ENCODE measurements at places on chromosomes 3 and 15.

DNA sequence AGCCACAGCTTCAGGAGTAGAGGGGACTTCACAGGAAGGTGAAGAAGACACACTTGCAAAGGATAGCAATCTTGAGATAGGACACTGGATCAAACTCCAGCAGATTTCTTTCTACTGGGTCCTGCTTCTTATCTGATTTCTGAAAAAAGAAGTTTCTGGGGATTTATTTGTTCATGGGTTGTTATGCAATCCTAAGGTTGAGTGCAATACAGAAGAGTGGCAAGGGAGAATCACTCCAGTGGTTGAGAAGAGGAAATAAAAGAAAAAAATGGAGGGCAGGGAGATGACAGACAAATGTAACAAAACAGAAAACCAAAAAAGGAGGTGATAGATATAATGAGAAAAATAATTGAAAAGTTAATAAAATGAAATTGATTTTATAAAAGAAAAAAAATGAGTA, 858.3 kb downstream of the TUSC7 start:
- no peak for DNase-seq

DNA sequence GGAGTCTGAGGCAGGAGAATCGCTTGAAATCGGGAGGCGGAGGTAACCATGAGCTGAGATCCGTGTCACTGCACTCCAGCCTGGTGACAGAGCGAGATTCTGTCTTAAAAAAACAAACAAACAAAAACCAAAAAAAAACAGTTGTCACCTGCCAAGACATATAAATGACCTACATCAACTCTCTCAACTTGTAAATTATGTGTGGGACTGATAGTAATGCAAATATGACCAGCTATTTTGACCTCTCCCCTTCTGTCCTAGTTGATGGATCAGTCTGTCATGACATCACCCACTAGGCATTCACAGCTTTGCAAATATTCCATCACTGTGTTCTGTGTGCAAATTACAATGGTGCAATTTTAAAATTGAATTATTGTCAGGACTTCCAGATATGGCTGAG, 175.4 kb downstream of the EBLN2 start:
- no peak for DNase-seq

- DNase-seq, result no peak
These were observed 587.9 kb downstream of the GBE1 start for GRCh38 chr3:81173514-81173913.

DNA sequence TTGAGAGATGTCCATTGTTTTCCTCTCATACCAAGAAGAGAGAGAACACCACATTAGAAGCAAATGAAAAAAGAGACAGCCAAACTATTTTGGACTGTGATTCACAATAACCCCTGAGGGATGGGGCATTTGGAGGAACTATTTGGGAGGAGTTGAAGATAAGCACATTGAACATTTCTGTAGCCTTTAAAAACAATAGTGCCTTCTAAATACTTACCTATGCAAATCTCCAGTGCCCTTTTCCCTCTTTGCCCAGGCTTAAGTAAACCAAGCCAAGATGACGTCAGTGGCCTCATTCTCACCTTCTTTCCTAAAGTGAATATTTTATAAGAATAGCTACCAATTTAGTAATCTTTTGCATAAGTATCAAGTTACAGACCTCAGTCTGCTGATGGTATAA, 89.7 kb upstream of the COL8A1 start:
- DNase-seq, result no peak

DNA sequence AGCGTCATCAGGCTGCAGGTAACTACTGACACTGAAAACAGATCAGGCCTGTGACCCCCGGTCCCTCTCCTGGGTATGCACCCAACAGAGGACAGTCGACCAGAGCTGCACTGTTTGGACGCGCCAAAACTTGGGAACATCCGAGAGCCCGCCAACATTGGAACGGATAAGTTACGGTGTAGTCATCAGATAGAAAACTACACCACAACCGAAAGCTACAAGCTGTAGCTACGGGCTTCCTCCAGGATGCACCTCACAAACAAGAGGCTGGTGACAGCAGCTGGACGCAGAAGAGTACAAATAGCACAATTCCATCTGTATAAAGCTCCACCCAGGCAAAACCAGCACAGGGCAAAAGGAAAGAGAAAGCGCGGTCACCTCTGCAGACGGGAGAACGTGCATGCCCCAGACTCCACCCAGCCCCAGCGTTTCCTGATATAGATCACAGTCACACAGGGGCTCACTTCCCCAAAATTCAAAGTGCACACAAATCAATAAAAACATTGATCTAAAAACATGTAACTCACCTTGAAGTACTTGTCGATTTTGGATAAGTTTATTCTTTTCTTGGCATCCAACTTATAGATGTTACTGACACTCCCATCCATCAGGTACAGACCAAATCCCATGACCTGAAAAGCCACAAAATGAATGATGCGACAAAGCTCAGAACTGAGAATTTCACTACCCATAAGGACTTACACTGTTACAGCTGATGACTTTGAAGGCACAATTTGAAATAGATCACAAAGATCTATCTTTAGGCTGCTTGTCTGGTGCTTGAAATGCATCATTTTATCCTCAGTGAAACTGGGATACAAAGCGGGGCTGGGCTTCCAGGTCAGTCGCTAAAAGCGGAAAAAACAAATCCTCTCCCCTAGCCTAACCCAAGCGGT, 43.3 kb downstream of the CYFIP1 start:
- DNase-seq, result no peak

Measured in activated effector memory CD4-positive, alpha-beta T cell treated with Interleukin-2 at 50 U/mL for 16 hours (primary cell).